ENCODE measurements at places on chromosomes 11 and 22. TPM values are rescaled to one million over a fixed set of nuclear protein-coding genes. Genes with fewer than 3 reads are reported as not detected.

The STARD10 gene
- 41.3 TPM for total RNA-seq

The TMEM191C gene
- total RNA-seq = 0.30 TPM

The RAB3IL1 gene
- total RNA-seq = 2.1 TPM

The TRIM51 gene
- total RNA-seq = not detected

The CCDC116 gene
- under 0.01 TPM for total RNA-seq

The TMEM151A gene
- under 0.01 TPM for total RNA-seq

The FAT3 gene
- total RNA-seq = 2.0 TPM

The EIF3D gene
- 381 TPM for total RNA-seq

The ESRRA gene
- 24.1 TPM for total RNA-seq

The NEFH gene
- total RNA-seq = 0.59 TPM

The LRRC32 gene
- 59.0 TPM for total RNA-seq

The DNAJB13 gene
- total RNA-seq = not detected

The KLHL22 gene
- 30.5 TPM for total RNA-seq

The APOA5 gene
- not detected for total RNA-seq

The TYR gene
- not detected for total RNA-seq

The HBB gene
- not detected for total RNA-seq

The CD6 gene
- not detected for total RNA-seq

The ROBO4 gene
- total RNA-seq = 0.46 TPM

The SYCE3 gene
- total RNA-seq = not detected

The MMP20 gene
- total RNA-seq = not detected

The GLYATL1 gene
- total RNA-seq = 0.69 TPM

The LRRC4C gene
- not detected for total RNA-seq

The FIBIN gene
- 51.4 TPM for total RNA-seq

The IL17REL gene
- 0.09 TPM for total RNA-seq

The NRXN2 gene
- 6.4 TPM for total RNA-seq

The UBQLN3 gene
- total RNA-seq = not detected

The LPXN gene
- total RNA-seq = 10.1 TPM

The OTOG gene
- not detected for total RNA-seq

The ENTHD1 gene
- total RNA-seq = not detected

The TRPM5 gene
- not detected for total RNA-seq

The ZNF280B gene
- total RNA-seq = 2.2 TPM

The TMEM121B gene
- total RNA-seq = 0.09 TPM

The PRDM10 gene
- total RNA-seq = 7.2 TPM

The APOL4 gene
- not detected for total RNA-seq

The ACRV1 gene
- not detected for total RNA-seq

The TMPRSS4 gene
- total RNA-seq = not detected

The TUBA8 gene
- total RNA-seq = not detected

The SLC22A12 gene
- total RNA-seq = not detected

The FLRT1 gene
- total RNA-seq = 0.09 TPM

Measured in smooth muscle cell of the umbilical artery (primary cell).